ENCODE measurements at places on chromosomes 4 and X.

GRCh38 chr4:155552180-155552579 is 114.5 kb upstream of the GUCY1A1 start:
- no peak for DNase-seq

DNA sequence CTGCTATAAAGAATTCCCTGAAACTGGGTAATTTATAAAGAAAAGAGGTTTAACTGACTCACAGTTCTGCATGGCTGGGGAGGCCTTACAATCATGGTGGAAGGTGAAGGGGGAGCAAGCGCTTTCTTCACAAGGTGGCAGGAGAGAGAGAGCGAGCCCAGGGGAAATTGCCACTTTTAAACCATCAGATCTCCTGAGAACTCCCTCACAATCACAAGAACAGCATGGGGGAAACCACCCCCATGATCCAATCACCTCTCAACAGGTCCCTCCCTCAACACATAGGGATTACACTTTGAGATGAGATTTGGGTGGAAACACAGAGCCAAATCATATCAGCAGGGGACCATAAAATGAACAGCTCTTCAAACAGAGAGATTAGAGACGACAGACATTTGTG is 198.6 kb downstream of the MAGEB5 start:
- DNase-seq, result no peak

GRCh38 chr4:87718217-87718835 is 68.2 kb downstream of the DMP1 start:
- DNase-seq, result no peak

DNA sequence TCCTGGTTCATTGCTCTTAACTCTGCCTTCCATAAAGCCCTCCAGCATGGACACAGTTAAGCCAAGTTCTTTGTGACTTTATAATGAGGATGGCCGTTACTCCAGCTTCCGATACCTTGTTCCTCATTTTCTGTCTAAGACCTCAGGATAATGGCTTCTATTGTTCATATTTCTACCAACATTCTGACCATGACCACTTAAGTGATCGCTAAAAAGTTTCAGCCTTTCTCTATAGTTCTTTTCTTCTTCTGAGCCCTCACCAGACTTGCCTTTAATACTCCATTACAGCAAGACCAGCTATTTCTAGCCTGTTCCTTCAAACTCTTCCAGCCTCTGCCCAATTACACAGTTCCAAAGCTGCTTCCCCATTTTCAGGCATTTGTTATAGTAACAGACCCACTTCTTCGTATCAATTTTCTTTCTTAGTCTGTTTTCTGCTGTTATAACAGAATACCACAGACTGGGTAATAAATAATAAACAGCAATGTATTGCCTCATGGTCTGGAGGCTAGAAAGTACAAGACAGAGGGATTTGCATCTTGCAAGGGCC is 12.3 kb downstream of the RNF175 start:
- no peak for DNase-seq

- DNase-seq, result peak; percentile 32
Observed at GRCh38 chr4:88659055-88659889, 38.4 kb downstream of the NAP1L5 start.

GRCh38 chr4:30511751-30512150 is 208.4 kb upstream of the PCDH7 start:
- DNase-seq, result no peak

DNA sequence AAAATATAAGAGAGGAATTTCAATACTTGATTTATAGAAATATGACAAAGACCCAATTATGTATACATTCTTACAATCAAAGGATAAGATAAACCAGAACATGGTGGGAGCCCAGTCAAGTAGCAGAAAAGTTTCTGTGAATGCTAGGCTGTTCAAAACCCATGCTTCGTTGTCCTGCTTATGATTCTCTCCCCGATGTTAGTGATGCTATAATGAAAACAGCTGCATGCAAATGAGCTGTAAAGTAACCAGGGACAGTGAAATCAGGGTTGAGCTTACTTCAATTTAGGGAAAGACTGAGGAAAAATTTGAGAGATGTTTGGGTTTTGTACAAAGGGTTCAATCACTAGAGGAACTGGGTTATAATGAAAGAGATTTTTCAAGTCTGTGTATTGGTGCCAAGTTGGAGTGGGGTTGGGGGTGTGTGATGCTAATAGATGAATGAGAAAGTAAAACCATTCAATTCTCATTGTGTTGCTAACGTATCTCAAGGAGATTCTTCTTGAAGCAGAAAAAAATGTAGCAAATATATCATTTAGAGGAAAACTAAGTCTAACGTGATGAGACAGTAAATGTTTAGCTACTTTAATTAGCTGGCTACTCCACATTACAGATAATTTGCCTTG is 59.3 kb upstream of the PPP1R2C start:
- DNase-seq, result peak; percentile 2

- peak; percentile 11 for DNase-seq
Observed at GRCh38 chrX:21479695-21480270, 105.6 kb downstream of the CNKSR2 start.

- DNase-seq, result no peak
Observed at GRCh38 chrX:149510386-149510785, 5.3 kb upstream of the IDS start.

DNA sequence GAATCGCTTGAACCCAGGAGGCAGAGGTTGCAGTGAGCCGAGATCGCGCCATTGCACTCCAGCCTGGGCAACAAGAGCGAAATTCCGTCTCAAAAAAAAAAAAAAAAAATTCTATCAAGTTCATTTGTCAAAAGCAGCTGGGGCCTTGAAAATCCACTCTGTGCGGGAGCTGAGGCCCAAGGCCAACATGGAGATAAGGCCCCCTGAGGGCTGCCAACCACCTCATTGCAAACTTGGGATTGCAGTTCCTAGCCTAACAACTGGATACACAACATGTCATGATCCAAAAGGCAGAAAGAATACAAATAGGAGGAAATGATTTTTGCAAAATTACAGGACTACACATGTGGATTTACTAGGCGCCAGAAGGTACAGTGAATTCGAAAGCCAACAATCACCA is 22.5 kb upstream of the PRDX4 start:
- DNase-seq, result no peak

- DNase-seq, result no peak
Observed at GRCh38 chr4:139367421-139368090, 65.3 kb upstream of the NDUFC1 start.

DNA sequence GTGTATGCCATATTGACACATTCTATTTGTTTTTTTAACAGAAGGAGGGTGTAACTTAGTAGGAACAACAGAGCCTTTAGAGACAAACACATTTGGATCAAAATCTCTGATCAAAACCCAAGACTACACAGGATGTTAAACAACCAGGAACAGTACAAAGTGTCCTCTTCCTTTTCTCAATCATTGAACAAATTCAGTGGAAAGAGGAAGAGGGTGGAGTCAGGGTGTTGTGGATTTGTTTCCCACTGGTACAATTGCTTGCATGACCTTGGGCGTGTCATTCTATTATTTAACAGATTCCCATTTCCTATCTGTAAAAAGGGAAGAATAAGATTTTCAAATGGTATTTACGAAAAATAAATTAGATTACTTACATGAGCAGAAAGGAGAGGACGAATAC is 1162.8 kb upstream of the PRKX start:
- no peak for DNase-seq

DNA sequence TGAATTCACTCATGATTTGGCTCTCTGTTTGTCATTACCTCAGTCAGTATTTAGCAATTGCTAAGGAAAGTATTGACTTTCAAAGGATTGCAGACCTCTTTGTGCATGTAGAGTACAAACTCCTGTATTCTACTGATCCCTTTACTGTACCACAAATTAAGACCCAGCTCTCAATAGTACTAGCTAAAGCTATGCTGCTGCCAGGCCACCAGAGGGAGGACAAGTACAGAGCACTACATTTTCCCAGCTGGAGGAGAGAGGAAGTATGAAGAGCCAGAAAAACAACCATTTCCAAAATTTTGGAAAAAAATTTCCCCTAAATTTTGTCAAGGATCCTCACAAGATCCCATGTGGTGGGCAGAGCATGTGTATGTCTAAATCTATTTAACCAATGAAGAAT is 175.0 kb upstream of the MTMR8 start:
- DNase-seq, result no peak

GRCh38 chr4:147960971-147961370 is 229.1 kb downstream of the ARHGAP10 start:
- no peak for DNase-seq

DNA sequence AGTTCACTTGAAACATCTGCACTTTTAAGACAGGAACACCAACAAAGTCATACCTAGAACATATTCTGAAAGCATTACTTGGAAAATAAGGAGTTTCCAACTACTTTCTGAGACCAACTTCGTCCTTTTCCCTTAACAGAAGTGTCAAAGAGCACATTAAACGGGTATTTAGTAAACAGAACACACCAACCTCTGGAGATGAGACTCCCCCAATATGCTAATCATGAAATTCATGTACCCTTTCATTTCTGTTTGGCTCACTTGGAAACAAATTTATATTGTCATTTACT is 69.2 kb downstream of the NOCT start:
- no peak for DNase-seq

DNA sequence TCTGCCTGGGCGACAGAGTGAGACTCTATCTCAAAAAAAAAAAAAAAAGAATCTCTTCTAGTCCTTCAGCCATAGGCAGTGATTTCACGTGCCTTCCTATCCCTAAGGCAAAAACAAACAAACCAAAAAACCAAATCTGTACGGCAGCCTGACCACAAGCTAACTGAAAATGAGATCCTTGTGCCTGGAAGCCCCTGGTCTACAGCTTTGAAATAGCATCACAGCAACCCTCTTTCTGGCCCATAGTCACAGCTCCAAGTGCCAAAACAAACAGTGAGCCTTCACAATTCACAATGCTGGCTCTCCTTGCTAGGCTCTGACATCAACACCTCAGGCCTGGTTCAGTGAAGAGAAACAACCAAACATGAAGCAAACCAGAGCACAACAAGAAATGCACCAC is 46.1 kb downstream of the TMEM150C start:
- no peak for DNase-seq

GRCh38 chr4:10496200-10496599 is 39.0 kb upstream of the ZNF518B start:
- no peak for DNase-seq

- DNase-seq, result no peak
Observed at GRCh38 chrX:138710866-138711341, 613 bp downstream of the FGF13 start.

GRCh38 chrX:71475785-71476540 is 56.9 kb upstream of the OGT start:
- DNase-seq, result no peak

DNA sequence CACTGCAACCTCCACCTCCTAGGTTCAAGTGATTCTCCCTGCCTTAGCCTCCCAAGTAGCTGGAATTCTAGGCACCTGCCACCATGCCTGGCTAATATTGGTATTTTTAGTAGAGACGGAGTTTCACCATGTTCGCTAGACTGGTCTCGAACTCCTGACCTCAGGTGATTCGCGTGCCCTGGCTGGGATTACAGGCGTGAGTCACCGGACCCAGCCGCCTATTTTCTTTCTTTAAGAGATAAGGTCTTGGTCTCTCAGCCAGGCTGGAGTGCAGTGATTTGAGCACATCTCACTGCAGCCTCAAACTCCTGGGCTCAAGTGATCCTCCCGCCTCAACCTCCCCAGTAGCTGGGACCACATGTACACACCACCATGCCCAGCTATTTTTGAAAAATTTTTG is 166.5 kb downstream of the DHRSX start:
- no peak for DNase-seq

DNA sequence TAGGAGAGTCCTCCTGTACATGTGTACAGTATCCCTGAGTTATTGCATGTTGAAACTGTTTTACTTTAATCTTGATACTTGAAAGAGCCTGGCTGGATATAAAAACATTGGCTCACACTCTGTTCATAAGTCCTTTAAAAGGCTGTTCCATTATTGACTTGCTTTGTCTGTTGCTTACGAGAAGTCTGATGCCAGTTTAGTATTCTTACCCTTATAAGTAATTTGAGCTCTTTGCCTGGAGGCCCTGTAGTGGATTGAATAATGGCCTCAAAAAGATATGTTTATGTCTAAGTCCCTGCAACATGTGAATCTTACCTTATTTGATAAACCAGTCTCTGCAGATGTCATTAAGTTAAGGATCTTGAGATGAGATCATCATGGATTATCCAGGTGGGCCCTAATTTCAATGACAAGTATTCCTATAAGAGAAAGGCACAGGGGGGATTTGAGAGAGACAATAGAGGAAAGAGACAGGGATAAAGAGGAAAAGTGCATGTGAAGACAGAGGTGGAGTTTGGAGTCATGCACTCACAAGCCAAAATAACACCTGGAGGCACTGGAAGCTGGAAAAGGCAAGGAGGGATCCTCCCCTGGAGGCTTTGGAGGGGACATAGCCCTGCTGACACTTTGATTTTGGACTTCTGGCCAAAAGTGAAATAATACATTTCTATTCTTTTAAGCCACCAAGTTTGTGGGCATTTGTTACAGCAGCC is 98.1 kb downstream of the IRF2 start:
- DNase-seq, result no peak

DNA sequence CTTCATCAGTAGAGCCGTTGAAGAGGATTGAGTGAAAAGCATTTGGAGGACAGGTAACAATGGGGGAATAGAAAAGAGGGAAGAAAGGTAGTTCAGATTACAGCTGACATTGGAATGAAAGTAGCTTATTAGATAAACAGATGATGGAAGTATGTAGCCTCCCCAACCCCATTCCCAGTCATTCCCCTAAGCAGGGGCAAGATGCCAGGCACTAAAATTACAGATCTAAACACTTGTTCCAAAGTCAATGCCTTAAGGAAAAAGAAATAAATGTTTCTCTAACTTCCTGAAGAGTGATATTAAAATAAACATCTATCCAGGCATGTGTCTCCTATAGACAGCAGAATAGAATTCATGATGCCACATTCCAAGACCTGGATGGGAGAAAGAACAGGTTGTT is 350.8 kb downstream of the PDGFC start:
- no peak for DNase-seq

DNA sequence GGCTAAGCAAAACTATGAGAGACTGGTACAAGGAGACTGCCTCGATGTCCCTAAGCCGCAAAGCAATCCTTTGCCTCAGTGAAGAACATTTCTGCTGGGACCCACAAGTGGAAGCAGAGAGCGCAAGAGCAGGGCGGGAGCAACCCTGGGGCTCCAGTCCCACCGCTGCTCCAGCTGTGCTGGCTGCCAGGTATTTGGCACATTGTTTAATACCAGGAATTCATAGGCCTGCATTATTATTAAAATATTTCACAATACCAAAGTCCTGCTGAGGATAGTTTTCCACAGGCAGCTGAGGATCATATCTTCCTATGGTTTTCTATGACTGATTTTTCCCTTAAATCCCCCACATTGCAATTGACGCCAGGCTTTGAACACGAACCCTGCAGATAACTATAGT is 163.5 kb upstream of the TLL1 start:
- no peak for DNase-seq

DNA sequence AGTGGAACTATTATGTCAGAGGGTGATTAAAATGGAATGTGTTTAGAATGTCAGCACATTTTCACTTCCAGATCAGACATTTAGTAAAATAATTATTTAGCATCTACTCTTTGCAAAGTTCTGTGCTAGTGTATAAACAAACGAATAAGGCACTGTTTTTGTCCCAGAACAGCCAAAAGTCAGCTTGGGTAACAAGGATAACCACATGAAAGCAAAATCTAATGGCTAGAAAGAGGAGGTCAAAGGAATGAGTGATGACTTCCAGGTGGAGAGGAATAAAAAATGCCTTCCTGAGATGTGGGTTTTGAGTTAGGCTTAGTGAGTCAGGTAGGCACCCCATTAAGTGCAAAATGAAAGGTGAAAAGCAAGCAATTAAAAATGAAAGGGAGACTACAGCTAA is 112.6 kb downstream of the ATP10D start:
- DNase-seq, result no peak

Measured in germinal center (tissue), 1 donor.